Naive thymus-derived CD8-positive, alpha-beta T cell (primary cell): ENCODE measurements at places on chromosomes 16 and 17.

DNA sequence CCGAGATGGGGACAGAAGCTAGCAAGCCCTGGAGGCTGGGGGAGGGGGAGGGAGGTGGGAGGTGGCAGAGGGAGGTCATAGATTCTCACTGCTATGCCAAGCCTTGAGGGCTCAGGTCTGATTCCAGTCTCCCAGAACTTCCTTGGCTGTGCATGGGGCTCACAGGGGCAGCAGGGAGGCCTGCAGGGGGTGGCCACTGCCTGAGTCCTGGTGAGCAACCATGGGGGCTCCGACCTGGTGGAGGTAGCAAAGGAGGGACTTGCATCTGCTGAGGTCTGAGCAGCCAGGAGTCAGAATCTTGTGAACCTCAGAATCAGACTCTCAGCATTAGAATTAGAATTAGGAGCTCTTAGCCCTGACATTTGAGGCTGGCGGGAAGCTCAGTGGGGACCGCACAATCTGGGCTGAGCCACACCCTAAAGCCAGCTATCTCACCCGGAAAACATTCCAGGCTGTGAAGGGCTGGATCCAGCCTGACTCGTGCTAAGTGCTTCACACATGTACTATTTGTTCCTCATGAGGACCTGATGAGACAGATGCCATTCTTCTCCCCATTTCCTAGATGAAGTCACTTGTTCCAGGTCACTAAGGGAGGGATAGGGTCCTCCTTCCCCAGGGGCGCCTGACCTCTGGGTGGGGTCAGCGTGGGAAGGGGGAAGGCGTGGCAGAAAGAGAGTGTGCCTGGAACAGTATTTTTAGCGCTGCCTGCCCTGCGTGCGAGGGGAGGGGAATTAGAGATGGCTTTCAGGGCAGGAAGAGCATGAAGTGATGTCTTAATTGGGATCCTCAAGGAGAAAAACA is 17.3 kb upstream of the KCNJ12 start:
- DNase-seq, result no peak

DNA sequence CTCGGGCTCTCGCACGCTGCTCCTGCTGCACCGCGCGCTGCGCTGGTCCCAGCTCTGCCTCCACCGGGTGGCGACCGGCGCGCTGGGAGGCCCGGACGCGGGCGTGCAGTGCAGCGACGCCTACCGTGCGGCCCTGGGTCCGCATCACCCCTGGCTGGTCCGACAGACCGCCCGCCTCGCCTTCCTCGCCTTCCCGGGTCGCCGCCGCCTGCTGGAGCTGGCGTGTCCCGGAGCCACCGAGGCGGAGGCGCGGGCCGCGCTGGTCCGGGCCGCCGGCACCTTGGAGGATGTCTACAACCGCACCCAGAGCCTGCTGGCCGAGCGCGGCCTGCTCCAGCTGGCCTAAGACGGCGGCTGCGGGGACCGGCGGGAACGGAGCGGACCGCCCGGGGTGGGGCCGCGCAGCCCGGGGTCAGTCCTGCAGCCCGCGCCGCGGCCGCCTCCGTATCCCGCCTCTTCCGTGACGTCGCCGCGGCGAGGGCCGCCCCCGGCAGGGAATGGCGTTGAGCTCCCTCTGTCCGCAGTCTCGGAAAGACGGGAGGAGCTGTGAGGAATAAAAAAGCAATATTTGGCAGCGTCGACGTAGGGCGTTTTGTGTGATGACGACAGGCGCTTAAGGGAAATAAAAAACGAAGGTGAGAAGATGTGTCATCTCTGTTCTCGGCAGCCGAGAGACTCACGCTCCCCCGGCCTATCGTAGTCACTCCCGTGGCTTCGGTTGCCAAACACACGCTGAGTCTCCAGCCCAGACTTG is 1.4 kb downstream of the GLTPD2 start:
- peak; percentile 76 for DNase-seq

DNA sequence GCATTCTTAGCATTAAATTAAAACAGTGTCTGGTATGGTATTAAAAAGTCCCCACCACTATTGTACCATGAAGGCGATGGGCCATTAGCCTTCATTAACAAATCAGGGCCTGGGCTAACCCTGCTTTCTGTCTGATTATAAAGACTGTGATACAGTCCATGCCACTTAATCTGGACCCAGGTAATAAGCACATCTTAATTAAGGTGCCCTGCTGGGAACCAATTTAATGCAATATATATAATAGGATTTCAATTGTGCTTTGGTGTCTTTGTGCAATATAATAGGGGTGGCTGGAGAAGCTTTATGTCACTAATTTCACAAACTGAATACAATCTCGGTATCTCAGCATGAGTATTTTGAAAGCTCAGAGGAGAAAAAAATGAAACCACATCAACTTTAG is 64.4 kb upstream of the CDH8 start:
- no peak for DNase-seq

DNA sequence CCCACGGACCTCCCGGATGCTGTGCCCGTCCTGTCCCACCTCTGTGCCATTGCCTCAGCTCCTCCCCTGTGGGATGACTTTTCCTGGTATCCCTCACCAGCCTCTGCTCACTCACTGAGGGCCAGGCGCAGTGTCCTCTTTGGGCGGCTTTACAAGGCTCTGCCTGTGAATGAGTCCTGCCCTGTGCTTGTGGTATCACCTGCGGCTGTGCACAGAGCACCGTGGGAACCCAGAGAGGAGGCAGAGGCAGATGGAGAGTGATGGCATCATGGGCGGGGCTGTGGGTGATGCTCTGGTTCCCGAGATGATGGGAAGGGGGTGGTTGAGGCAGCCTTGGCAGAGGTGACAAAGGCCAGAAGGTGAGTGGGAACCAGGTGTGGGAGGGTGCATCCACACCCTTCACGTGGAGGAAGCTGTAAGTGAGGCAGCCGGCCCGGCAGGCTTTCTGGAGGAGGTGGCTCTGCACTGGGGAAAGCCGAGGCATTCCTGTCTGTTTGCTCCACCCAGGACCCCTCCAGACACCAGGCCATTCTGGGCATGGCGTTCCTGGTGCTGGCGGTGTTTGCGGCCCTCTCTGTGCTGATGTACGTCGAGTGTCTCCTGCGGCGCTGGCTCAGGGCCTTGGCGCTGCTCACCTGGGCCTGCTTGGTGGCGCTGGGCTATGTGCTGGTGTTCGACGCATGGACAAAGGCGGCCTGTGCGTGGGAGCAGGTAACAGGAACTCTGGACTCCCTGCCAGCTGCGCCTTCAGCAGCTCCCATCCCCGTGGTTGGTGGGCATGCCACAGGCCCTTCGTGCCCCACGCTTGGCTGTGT is 23.8 kb downstream of the ADCY7 start:
- no peak for DNase-seq

GRCh38 chr17:35865412-35866340 is 3.0 kb downstream of the HEATR9 start:
- DNase-seq, result no peak

DNA sequence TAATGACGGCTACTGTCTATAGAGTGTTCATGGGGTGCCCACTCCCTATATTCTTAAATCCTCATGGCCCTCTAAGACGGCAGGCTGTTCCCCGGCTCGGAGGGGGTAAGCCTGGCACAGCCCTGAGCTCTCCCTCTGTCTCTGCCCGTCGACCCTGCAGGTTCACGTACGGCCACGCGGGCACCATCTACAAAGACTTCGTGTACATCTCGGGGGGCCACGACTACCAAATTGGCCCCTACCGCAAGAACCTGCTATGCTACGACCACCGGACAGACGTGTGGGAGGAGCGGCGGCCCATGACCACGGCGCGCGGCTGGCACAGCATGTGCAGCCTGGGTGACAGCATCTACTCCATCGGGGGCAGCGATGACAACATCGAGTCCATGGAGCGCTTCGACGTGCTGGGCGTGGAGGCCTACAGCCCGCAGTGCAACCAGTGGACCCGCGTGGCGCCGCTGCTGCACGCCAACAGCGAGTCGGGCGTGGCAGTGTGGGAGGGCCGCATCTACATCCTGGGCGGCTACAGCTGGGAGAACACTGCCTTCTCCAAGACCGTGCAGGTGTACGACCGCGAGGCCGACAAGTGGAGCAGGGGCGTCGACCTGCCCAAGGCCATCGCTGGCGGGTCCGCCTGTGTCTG is 13.2 kb downstream of the KLHL36 start:
- DNase-seq, result no peak

DNA sequence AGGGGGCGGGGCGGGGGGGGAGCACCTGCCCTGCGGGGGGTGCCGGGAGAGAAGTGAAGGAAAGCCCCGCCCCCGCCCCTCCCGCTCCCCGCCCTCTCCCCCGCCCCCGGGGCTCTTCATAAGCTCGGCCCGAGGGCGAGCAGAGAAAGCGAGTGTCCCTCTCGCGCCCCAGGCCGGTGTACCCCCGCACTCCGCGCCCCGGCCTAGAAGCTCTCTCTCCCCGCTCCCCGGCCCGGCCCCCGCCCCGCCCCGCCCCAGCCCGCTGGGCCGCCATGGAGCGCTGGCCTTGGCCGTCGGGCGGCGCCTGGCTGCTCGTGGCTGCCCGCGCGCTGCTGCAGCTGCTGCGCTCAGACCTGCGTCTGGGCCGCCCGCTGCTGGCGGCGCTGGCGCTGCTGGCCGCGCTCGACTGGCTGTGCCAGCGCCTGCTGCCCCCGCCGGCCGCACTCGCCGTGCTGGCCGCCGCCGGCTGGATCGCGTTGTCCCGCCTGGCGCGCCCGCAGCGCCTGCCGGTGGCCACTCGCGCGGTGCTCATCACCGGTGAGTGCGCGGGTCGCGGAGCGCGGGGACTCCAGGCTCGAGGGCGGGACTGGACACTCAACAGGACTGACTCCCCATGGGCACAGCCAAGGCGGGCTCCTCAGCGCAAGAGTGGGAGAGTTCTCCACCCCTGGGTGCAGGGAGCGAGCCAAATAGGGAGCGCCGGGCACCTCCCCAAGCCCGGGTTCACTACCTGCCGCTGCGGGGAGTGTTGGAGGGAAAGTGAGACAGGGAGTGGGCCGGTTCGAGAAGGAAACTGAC is at the start of gene HSD11B2:
Gene HSD11B2, plus strand, starts transcription at position 145 of the 798 bp plus-strand sequence. Its CDS starts 128 bp downstream, at position 273.
- DNase-seq, result no peak

DNA sequence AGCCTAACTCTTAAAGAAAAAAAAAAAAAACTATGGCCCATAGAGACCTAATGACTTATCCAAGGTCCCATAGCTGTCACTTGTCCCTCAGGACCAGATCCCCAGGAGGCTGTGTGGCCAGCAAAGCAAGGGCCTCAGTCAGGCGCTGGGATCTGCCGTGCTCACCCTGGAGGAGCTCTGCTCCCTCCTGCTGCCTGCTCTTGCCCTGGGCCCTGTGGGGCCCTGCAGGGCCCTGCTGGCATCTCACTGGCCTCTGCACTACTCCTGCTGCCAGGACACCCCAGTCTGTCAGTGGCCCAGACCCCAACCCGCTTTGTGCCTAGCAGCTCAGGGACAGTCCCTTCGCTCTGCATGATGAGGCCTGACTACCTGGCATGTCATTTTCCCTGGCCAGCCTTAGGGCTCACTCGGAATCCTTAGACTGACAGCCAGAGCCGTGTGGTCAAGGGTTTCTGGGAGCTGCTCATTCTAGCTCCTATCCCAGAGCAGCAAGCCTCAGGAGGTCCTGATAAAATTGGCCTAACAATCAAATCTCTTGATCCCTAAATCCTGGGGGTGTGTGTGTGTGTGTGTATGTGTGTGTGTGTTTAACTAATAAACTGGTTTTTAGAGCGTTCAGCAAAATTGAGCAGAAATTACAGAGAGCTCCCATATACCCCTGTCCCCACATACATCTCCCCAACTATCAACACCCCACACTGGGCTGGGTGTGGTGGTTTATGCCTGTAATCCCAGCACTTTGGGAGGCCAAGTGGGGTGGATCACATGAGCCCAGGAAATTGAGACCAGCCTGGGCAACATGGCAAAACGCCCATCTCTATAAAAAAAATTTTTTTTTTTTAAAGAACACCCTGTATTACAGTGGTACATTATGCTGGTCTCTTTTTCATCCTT is 21.7 kb downstream of the KATNIP start:
- no peak for DNase-seq

GRCh38 chr17:9628509-9628908 is 16.8 kb upstream of the USP43 start:
- DNase-seq, result no peak
